ENCODE measurements at places on chromosomes 3 and 15.

GRCh38 chr3:133663569-133664313 lies 2.0 kb upstream of the TOPBP1 start:
- no peak for DNase-seq

- no peak for DNase-seq
Observed at GRCh38 chr15:85760531-85761371, 34.0 kb downstream of the KLHL25 start.

DNA sequence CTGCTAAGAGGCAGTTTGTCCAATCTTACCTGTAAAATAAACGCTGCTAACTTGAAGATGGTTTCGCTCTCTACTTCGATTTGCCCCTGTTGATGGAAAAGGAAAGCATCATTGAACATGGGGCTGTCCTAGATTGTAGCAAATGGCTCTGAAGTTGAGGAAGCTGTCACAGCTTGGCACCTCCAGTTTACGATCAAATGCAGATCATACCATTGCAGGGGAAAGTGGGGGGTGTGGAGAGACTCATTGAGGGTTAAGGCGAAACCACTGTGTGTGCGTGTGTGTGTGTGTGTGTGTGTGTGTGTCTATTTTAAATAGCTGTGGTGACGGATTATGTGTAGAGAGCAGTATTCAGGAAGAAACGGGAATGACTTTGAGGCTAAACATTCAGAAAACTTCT lies 127.6 kb upstream of the LMOD3 start:
- DNase-seq: no peak

GRCh38 chr3:88810455-88810854 lies 297.0 kb upstream of the EPHA3 start:
- no peak for DNase-seq

- no peak for DNase-seq
Observed at GRCh38 chr3:192906940-192907339, 10.7 kb downstream of the MB21D2 start.

DNA sequence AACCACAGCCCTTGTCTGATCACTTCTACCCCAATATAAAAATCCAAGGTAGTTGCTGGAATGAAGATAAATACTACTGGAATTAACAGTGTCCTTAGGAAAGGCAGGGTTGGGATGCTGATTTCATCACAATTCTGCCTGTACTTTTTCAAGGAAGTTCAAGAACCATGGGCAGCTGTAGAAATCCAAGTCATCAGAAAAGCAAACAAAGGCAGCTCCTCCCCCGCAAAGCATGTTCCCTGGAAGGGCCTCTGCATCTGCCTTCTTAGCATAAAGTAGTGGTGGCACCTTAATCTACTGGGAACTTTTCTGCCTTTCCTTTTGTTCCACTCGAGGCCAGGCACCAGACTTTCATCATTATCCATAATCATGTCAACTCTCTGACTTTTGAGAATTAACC lies 54.4 kb downstream of the ERC2 start:
- no peak for DNase-seq

GRCh38 chr3:140595295-140595694 lies 82.6 kb upstream of the TRIM42 start:
- DNase-seq: no peak

DNA sequence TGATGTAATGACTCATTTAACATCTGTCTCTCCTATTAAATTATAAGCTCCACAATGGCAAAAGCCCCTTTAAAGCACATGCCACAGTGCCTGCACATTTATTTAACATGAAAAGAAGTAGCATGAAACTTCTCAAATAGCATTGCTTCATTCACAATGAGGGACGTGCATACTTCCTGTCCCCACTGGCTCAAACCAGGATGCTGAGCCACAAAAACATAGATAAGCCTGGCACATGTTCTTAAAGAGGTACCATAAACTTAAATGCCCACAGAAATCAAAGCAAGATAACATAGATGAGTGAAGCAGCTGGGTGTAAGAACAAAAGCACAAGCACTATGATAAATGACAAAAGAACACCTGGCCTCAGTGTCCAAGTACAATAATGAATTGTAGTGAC lies 3.8 kb downstream of the TP53BP1 start:
- no peak for DNase-seq

- DNase-seq: no peak
Observed at GRCh38 chr15:64026591-64026990, 19.7 kb downstream of the DAPK2 start.

DNA sequence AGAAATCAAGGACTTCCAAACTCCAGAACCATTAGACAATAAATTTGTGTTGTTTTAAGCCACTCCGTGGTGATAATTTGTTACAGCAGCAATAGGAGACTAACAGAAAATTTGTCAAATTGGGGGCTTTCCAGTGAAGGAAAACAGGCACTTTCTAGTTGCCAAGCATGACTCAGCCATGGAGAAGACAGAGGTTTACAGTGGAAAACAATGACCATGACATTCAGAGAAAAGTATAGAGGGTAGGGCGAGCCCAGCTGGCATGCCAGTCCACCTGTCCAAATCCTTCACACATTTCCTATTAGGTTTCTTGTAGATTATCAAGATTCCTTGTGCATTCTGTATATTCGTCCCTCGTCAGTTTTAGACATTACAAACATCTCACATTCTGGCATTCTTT lies 24.9 kb downstream of the SLCO2A1 start:
- DNase-seq: no peak

DNA sequence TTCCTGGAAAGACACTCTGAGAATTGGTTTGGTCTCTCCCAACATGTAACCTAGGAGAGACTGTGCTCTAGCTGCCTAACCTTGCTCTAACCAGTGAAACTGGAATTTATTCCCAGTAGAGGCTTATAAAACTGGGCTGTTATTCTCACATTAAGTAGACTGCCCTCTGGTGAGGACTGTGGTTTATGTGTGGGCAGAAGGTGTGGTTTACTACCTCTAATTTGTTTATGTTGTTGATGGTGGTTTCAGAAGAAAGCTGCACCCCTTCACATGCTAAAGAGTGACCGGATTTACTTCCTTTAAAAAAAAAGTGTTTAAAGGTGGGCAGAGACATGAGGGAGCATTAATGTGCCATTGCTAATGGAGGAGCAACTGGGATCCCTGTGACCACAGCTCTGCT lies 273.2 kb downstream of the MECOM start:
- DNase-seq: no peak

DNA sequence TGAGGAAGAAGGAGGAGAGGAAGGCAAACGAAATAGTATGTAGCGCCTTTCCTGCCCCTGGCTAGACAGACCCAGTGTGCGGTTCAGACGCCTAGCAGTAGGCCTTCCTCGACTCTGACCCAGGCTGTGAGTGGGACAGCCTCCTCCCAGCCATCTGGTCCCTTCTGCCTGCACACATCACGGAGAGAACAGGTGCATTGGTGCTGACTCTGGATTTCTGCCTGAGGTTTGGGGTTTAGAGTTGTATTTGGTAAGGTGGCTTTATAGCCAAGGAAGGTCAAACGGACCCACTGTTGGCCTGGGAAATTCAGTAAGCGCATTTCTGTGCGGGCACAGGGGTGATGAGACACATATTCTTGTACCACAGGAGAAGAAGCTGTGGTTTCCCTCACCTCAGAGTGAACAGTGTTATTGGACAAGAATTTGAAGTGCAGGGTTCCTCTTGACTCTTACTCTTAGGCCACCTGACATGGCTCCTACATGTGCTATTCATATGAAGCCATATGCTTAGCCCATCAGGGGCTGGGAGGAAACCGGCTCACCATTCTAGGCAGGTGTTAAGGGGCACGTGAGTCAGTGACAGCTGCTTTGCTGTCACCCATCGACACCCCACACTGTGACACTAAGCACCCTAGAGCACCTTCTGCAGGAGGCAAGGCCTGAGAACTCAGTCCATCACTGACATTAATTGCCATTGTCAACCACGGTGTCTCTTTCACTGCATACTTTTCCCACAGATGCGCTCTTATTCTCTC lies 143.3 kb downstream of the CHDH start:
- no peak for DNase-seq

GRCh38 chr3:156388497-156389448 lies 166.1 kb downstream of the SSR3 start:
- no peak for DNase-seq

Measured in stimulated activated CD4-positive, alpha-beta T cell treated with anti-CD3 and anti-CD28 coated beads, Interleukin-1b, Interleukin-23, amount 100 ng/mL, for 24 hours (primary cell).